ENCODE measurements at places on chromosomes 3 and 15.

DNA sequence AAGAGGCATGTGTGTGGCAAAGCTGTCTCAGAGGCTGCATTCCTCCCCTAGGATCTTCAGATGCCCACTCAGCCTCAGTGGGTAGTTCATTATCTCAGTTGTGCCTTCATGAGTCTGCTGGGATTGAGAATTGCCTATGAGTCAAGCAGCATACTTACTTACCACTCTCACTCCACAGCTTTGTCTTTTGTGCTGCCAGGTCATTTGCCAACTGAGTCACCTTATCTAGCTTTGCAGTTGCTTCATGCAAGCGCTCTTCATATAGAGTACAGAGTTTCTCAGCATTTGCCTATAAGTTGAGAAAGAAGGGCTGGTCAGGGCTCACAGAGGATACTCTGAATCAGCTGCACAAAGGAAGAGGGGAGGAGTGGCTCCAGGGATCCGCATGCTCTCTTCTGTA is 89.5 kb downstream of the MYH15 start:
- peak; percentile 41 for DNase-seq

GRCh38 chr3:115715241-115715745 is 92.0 kb downstream of the GAP43 start:
- DNase-seq: no peak

GRCh38 chr15:45182996-45183395 is 4.8 kb downstream of the SHF start:
- DNase-seq: no peak

DNA sequence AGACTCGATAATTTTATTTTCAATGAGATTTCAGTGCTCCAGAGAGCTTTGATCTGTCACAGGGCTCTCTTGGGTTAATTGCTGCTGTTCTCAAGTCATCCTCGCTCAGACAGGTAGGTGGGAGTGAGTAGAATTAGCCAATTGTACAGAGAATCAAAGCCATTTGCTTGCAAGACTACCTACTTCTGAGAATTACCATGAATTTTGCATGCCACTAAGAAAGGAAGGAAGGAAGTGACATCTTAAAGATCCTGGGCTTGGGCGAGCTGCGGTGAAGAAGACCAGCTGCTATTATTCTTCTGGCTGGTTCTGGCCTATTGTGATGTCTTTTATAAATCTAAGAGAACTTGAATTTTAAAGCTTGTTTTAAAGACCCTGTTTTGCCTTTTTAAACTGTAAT is 154.1 kb upstream of the LPP start:
- DNase-seq: no peak

DNA sequence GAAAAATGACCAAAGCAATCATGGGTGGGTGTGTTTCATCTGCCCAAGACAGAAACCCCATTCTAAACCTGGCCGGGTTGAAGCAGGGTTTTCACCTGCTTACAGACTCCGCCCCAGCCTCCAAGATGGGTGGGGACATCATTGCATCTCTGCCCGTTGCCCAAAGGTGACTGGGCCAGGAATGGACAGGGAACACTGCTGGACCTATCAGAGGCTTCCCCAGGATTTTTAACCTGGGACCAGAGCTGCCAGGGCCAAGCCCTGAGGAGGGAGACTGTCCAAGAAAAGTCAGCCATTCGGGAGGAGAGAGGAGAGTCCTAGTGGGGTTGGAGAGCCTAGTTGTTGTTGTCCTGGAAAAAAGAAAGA is 109.7 kb upstream of the ALDH1A3 start:
- no peak for DNase-seq
